ENCODE measurements at places on chromosomes 16 and 17. TPM values are rescaled to one million over a fixed set of nuclear protein-coding genes. Genes with fewer than 3 reads are reported as not detected.
A peak's percentile ranks its signal among the peaks of the same experiment; 100 is the strongest.

DNA sequence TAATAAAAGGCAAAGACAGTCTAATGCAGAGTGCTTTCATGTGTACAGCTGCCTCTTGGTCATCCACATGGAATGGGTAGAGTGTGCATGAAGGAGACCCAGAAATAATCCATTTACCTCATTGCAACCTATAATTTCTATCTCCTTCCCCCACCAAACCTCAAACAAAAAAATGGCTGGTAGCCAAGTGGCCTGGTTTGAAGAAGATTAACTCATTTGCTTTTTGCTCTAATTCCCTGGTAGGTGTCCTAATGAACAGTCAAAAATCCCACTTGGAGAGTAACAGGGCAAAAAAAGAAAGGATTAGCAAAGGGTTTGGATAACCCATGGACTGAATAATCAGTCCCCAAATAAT lies 13.0 kb upstream of the LYRM9 start:
- H3K4me1 ChIP-seq = no peaks in the 10 kb centered on the region
- H3K36me3 ChIP-seq = no peaks in the 10 kb centered on the region
- DNase-seq = no peak
- no peaks in the 10 kb centered on the region for H3K27me3 ChIP-seq

GRCh38 chr16:89383095-89384003 lies 107.0 kb downstream of the ANKRD11 start:
- DNase-seq = no peak
- peaks cover 20% of the 10 kb centered on the region for H3K4me1 ChIP-seq
- H3K27me3 ChIP-seq = no peaks in the 10 kb centered on the region
- H3K27ac ChIP-seq = no peak overlapping the region
- H3K36me3 ChIP-seq = no peaks in the 10 kb centered on the region

DNA sequence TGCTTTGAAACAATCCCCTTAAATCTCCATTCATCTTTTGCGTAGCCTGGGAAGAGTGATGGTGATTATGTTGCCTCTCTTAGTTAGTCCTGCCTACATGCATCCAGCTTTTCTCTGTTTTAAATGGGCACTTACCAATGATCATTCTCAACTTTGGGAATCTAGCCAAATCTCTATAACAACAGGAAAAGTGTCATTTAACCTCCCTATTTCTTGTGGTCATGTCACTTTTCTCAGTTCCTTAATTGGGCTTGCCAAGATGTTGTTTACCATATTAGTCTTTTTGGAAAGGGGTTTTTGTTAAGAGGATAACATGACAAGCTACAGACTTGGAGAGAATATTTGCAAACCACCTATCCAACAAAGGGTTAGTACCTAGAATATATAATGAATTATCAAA lies 15.6 kb upstream of the CLEC10A start:
- no peak overlapping the region for H3K4me3 ChIP-seq
- H3K27me3 ChIP-seq = no peaks in the 10 kb centered on the region
- DNase-seq = no peak
- no peak overlapping the region for H3K27ac ChIP-seq

GRCh38 chr17:79812353-79813258 lies 15.7 kb upstream of the CBX8 start:
- H3K4me3 ChIP-seq = no peak overlapping the region
- H3K27me3 ChIP-seq = peaks cover 6% of the 10 kb centered on the region
- no peak for DNase-seq
- H3K4me1 ChIP-seq = peaks cover 37% of the 10 kb centered on the region
- H3K27ac ChIP-seq = no peak overlapping the region

- H3K27ac ChIP-seq = no peak overlapping the region
- H3K4me1 ChIP-seq = no peaks in the 10 kb centered on the region
- H3K4me3 ChIP-seq = no peak overlapping the region
- peaks cover 16% of the 10 kb centered on the region for H3K36me3 ChIP-seq
- no peaks in the 10 kb centered on the region for H3K27me3 ChIP-seq
Measured at GRCh38 chr17:80294210-80294609, 33.6 kb downstream of the RNF213 start.

GRCh38 chr16:50299508-50300105 lies 33.3 kb downstream of the ADCY7 start:
- no peak overlapping the region for H3K27ac ChIP-seq
- no peak overlapping the region for H3K4me3 ChIP-seq
- no peaks in the 10 kb centered on the region for H3K36me3 ChIP-seq
- no peaks in the 10 kb centered on the region for H3K4me1 ChIP-seq

GRCh38 chr16:12675852-12676251 lies 127.8 kb downstream of the CPPED1 start:
- no peak for DNase-seq
- H3K4me1 ChIP-seq = no peaks in the 10 kb centered on the region
- no peak overlapping the region for H3K4me3 ChIP-seq
- H3K36me3 ChIP-seq = no peaks in the 10 kb centered on the region

DNA sequence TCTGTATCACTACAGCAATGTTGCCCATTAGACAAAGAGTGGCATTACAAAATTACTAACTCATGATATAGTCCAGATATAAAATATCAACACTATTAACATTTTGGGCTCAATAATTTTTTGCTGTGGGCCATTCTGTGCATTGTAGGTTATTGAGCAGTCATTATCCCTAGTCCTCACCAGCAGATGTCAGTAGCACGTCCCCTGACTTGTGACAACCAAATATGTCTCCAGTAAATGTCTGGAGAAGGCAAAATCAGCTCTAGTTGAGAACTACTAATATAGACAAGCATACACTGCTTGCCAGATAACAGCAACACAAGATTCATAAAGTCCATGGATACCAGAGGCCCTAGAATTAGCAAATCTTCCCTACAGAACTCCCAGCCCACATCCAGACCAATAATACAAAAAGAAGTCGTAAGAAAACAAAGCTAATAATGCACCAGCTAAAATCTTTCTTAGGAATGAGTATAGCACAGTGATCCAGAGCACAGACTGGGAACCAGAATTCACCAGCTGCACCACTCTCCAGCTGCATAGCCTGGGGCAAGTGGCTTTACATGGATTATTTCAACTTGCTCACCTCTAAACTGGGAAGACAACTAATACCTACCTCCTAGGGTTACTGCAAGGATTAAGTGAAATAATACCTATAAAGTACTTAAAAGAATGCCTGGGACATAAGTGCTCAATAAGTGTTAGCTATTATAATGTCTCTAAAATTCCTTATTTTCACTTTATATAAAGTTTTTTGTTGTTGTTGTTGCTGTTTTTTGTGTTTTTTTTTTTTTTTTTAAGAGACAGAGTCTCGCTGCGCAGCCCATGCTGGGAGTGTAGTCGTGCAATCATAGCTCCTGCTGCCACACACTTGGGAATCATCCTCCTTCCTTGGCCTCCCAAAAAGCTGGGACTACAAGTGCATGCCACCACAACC lies 23.7 kb downstream of the HELZ start:
- no peak overlapping the region for H3K4me3 ChIP-seq
- H3K27ac ChIP-seq = no peak overlapping the region
- DNase-seq = peak; percentile 40
- no peaks in the 10 kb centered on the region for H3K27me3 ChIP-seq
- peaks cover 16% of the 10 kb centered on the region for H3K4me1 ChIP-seq

The EMC6 gene
- total RNA-seq = 62.4 TPM

The TMEM88 gene
- total RNA-seq = 2.8 TPM

The CA4 gene
- 0.20 TPM for total RNA-seq

The EPN2 gene
- 73.1 TPM for total RNA-seq

DNA sequence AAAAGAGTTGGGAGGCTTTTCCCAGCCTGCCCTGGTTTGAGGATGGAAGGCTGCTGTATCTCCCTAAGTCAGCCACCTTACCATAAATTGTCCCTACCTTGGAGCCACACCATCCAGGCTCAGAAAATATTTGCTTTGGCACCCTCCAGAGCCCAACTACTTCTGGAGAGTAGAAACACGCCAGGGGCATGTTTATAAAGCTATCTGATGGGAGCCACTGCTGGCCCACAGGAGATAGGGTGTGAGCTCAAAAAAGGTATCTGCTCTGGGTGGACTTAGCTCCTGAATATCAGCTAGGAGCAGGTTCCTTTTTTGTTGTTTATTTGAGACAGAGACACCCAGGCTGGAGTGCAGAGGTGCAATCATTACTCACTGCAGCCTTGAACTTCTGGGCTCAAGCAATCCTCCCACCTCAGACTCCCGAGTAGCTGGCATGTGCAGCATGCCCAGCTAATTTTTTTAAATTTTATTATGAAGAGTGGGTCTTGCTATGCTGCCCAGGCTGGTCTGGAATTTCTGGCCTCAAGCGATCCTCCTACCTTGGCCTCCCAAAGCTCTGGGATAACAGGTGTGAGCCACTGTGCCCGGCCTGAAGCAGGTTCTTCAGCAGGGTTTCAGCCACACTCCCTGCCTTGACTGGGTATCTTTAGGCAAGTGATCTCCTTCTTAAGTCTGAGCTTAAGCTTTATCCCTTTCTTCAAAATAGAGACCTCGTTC lies 147.1 kb downstream of the SALL1 start:
- H3K27me3 ChIP-seq = peaks cover 10% of the 10 kb centered on the region
- no peak overlapping the region for H3K27ac ChIP-seq
- no peak overlapping the region for H3K4me3 ChIP-seq

- peaks cover 48% of the 10 kb centered on the region for H3K27me3 ChIP-seq
- no peaks in the 10 kb centered on the region for H3K36me3 ChIP-seq
- H3K4me1 ChIP-seq = no peaks in the 10 kb centered on the region
- no peak overlapping the region for H3K27ac ChIP-seq
- H3K4me3 ChIP-seq = no peak overlapping the region
- no peak for DNase-seq
Measured at GRCh38 chr16:82070656-82071369, 35.8 kb downstream of the HSD17B2 start.

The TBC1D3L gene
- 33.3 TPM for total RNA-seq

- no peaks in the 10 kb centered on the region for H3K27me3 ChIP-seq
- no peak overlapping the region for H3K4me3 ChIP-seq
- H3K36me3 ChIP-seq = no peaks in the 10 kb centered on the region
- H3K4me1 ChIP-seq = peaks cover 9% of the 10 kb centered on the region
Measured at GRCh38 chr17:37699285-37699973, 45.4 kb downstream of the HNF1B start.

DNA sequence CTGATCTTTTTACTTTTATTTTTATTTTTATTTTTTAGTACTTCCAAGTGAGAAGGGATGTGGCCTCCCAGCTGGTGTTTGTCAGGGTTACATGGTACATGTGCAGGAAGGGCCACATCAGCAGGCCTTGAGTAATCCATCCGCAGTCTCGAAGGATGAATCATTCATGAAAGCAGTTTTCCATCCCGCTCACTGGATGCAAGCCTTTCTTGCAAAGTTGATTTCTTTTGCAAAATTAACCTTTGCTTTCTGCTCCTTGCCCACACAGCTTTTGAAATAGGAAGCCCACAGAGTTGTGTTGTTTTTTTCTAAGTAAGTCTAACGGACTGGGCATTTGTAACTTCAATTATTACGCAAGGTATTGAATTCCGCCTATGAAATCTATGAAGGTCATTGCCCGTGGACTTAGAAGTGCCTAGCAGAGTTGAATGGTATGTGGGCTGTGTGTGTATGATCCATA lies 157.4 kb downstream of the PRKCA start:
- peak; percentile 77 for DNase-seq
- H3K27ac ChIP-seq = peak overlapping the region; percentile 33
- peaks cover 21% of the 10 kb centered on the region for H3K4me1 ChIP-seq
- no peaks in the 10 kb centered on the region for H3K27me3 ChIP-seq
- no peaks in the 10 kb centered on the region for H3K36me3 ChIP-seq

DNA sequence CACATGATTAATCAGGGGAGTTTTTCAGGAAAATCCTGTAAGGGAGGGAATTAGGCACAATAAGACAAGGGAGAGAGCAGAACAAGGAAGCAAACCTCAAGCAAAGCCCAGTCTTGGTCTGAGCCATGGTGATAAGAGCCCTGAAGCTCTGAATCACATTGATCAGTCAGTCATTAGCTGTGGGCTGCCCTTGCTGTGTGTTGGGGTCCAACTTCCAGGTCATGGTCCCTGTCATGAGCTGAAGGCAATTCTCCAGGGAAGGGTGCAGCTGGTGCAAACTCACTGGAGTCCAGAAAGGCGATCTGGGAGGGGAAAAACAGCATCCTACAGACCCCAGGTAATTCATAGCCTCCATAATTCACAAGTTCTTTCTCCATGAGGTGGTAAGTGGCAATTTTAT lies 89.9 kb downstream of the CYLD start:
- no peaks in the 10 kb centered on the region for H3K27me3 ChIP-seq
- no peaks in the 10 kb centered on the region for H3K4me1 ChIP-seq
- no peaks in the 10 kb centered on the region for H3K36me3 ChIP-seq
- no peak overlapping the region for H3K27ac ChIP-seq
- no peak overlapping the region for H3K4me3 ChIP-seq

GRCh38 chr16:87160701-87161337 lies 156.4 kb downstream of the C16orf95 start:
- H3K4me1 ChIP-seq = no peaks in the 10 kb centered on the region
- no peak overlapping the region for H3K27ac ChIP-seq
- H3K4me3 ChIP-seq = no peak overlapping the region

GRCh38 chr16:17083628-17084027 lies 387.1 kb downstream of the XYLT1 start:
- DNase-seq = no peak
- no peak overlapping the region for H3K27ac ChIP-seq
- H3K27me3 ChIP-seq = peaks cover 7% of the 10 kb centered on the region

The KRT20 gene
- total RNA-seq = 1.5 TPM

The SLFN14 gene
- not detected for total RNA-seq

DNA sequence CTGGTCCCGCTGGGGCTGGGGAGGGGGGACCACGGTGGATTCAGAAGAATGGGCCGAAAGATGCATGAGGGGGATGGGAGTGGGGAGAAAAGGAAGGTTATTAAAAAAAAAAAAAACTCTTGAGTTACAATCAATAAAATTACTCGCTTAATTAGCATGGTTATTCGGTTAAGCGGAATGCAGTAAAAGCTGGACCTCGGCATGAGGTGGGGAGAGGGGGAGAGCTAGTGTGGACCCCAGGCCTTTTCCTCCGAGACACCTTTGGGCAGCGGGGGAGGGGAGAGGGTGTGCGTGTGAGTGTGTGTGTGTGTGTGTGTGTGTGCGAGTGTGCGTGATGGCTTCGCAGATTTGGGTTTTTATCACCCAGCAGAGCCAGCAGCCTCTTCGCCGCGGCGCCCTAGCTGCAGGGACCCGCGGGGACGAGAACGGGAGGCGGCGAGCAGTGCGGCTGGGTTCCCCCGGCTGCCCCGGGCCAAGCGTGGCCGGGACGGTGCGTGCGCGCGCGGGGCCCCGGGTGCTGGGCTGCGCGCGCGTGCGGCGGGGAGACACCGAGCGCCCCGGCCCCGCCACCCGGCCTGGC lies 3.7 kb downstream of the BAHCC1 start:
- peak overlapping the region; percentile 82 for H3K4me3 ChIP-seq
- DNase-seq = no peak
- H3K36me3 ChIP-seq = no peaks in the 10 kb centered on the region
- peak overlapping the region; percentile 99 for H3K27ac ChIP-seq

The ARHGAP23 gene
- 41.0 TPM for total RNA-seq

DNA sequence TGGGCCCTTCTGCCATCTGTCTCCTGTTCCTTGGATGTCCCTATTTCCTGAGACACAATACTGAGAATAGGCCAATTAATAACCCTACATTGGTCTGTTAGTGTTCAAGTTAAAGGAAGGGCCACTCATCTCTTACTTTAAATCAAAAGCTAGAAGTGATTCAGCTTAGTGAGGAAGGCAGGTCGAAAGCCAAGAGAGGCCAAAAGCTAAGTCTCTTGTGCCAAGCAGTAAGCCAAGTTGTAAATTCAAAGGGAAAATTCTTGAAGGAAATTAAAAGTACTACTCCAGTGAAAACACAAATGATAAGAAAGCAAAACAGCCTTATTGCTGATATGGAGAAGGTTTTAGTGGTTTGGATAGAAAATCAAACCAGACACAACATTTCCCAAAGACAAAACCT lies 28.8 kb downstream of the ANKFN1 start:
- no peaks in the 10 kb centered on the region for H3K36me3 ChIP-seq
- H3K27me3 ChIP-seq = peaks cover 29% of the 10 kb centered on the region

GRCh38 chr16:57802341-57803133 lies at the start of gene KIFC3:
TSS of gene KIFC3 (minus strand) at chr16:57802491. CDS start at chr16:57798243, 4,248 bp downstream.
- H3K4me3 ChIP-seq = peak within 1 kb of the TSS; percentile 77
- no peaks in the 10 kb centered on the region for H3K27me3 ChIP-seq
- peaks cover 65% of the 10 kb centered on the region for H3K4me1 ChIP-seq
- H3K27ac ChIP-seq = peak within 1 kb of the TSS; percentile 80

The SCNN1G gene
- not detected for total RNA-seq
